ENCODE measurements at places on chromosomes 7 and 10. TPM values are rescaled to one million over a fixed set of nuclear protein-coding genes. Genes with fewer than 3 reads are reported as not detected.

DNA sequence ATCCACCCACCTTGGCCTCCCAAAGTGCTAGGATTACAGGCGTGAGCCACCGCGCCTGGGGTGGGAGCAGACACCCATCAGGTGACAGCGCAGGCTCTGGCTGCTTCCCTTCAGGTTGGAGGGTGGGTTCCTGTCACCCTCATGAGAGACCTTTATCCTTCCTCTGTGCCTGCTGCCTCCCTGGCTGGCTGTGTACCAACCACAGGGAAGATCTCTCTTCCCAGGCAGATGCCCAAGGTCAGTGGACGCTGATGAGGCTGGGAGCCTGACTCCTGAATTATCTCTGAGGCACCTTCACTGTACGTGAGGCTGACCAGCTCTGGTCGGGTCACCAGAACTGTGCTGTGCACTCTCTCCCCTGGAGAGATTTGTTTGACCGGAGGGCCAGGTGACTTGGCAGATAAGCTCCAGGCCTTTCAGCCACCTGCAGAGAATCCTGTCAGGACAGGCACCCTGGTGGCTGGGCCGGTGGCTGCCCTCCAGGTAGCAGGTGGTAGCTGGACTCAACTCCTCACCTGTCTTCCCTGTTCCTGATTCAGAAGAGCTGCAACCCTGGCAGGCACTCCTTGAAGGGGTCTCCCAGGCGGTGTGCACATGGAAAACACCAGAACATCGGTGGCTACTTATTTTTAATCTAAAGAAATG lies 251.9 kb downstream of the GLRX3 start:
- DNase-seq, result no peak

DNA sequence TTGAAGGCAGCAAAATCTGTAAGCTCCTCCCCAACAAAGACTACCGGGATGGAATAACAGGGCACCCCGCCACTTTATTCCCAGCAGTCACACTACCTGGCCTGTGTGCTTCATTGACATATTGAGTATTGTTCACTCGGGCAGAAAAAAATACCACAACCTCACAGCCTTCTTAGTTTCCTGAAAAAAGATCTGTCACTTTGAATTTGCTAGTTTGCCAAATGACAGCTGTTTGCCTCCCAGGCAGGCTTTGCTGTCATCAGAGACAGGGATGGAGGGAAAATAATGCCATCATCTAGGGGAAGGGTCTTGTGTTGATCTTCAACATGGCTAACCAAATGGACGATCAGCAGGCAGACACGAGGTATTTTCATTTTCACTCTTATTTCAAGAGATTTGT lies 26.9 kb downstream of the BMPER start:
- no peak for DNase-seq

The BTRC gene
- 33.3 TPM for total RNA-seq

DNA sequence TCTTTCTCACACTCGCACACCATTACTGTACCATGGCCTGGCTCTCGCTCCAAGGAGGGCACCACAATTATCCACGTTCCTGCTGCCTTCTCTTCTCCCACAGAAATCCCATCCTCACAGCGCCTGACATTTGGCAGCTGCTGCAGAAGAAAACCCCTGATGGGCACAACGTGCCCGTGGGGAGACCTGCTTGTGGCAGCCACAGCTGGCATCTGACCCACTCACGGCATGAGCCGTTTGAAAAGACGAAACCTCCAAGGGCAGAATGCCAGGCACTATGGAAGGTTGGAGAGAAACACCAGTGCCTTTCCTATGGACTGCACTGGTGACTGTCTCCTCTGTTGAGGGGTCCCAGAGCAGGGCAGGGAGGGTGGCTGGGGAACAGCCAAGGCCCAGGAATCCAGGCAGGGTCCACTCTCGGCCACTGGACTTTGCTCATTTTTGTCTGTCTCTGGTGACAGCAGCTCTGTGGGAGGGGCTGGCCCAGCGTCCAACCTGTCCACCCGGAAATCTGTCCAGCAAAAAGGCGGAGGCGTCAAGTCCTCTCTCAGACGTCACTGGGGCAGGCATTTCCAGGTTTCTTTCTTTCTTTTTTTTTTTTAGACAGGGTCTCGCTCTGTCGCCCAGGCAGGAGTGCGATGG lies 61.0 kb upstream of the MKRN1 start:
- no peak for DNase-seq

DNA sequence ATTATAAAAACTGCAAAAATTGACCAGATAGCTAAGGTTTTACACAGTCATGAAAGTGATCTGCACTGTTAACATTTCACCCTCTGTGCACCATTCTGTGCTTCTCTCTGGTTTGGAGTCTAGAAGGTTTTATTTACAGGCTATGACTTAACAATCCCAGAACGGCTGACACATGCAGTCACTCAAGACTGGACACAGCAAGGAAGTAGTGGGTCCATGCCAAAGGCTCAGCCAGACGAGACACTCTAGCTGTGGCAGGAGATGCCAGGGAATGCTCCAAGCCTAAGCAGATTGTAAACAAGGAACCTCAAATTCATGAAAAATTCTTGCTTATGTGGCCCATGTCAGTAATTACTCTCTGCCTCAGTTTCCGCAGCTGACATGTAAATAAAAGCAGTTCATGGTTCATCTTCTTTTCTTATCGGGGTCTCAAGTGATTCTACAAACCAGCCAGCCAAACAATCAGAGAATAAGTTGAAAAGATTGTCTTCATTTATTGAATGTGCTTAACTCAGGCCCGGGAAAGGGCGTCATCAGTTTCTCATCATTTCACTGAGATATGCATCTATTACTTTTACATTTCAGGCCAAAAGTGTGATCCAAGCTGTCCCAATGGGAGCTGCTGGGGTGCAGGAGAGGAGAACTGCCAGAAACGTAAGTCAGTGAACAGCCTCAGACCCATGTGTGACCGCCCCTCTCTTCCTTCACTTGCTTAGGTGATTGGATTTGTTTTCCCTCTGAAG lies 132.1 kb downstream of the EGFR start:
- no peak for DNase-seq

The OR2A42 gene
- not detected for total RNA-seq

DNA sequence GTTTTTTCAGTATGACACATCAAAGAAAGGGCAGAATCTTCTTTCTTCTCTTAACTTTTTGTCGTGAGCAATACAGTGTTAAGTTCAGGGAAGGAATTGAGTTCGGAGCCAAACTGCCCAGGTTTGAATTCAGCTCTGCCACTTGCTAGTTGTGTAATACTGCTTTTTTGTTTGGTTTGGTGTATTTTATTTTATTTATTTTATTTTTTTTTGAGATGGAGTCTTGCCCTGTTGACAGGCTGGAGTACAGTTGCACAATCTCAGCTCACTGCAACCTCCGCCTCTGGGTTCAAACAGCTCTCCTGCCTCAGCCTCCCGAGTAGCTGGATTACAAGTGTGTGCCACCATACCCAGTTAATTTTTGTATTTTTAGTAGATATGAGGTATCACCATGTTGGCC lies 539.8 kb upstream of the GALNT17 start:
- DNase-seq, result no peak

- no peak for DNase-seq
Measured at GRCh38 chr7:157125376-157126223, 13.1 kb upstream of the UBE3C start.
